ENCODE measurements at places on chromosomes 12 and 14.

DNA sequence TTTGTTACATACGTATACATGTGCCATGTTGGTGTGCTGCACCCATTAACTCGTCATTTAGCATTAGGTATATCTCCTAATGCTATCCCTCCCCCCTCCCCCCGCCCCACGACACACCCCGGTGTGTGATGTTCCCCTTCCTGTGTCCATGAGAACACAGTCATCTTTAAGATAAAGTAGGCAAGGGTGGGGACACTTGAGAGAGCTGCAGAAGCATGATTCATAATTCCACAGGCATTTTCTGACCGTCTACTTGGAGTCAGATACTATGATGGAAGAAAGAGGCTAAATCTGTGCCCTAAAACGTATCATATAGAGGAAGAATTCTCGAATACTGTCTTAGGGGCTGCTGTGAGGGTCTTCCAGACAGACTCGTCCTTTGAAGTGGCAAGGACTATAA, 145.9 kb upstream of the VASH1 start:
- no peak for DNase-seq

DNA sequence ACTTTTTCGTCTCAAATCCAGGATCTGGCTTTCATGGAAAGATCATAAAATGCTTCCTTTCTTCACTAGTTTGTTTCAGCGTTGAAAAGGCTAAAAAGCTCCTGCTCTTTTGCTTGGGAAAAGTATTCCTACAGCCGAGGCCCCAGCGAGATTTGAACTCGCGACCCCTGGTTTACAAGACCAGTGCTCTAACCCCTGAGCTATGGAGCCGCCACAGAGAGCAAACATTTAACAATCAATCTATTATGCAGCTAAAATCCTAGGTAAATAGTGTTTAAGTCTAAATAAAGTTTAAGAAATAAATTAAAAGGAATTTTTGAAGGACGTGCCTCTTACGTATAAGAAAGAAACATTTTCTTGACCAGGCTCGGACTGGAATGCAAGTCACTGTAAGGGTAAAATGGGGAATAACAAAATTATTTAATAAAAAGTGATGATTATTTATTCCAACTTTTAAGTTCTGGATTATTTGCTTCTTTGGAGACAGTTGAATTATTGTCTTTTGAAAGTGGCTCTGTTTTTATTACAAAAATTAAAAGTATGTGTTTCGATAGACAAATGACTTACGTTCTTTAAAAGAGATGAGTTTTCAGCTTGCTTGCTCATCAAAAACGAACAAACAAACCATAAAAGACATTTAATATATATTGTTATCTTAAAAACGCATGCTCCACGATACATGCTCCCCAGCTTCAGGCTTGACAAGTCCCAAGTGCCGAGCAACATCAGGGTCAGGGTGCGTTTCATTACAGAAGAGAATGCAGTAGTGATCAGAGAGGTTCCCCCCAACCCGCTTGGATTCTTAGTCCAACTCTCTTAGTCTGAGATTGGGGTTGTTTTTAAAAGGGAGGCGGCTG, 10.2 kb downstream of the OR6S1 start:
- DNase-seq = peak; percentile 6

- DNase-seq = no peak
Observed at GRCh38 chr12:122099856-122100255, 21.3 kb downstream of the MLXIP start.

DNA sequence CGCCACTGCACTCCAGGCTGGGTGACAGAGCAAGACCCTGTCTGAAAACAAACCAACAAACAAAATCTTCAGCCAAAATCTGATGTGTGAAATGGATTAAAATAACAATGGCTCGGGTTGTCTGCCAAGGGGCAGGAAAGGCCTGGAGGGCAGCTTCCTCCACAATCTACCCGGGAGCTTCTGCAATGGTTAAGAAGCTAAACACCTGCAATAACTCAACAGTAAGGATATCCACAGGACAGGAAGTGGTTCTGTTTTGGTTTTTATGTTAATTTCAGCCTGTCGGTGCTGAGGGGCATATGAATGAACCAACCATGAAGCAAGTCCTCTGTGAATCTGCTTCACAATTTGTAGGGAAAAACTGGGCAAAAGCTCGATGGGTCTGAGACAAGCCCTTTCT, 34.4 kb downstream of the RAD52 start:
- DNase-seq = no peak

DNA sequence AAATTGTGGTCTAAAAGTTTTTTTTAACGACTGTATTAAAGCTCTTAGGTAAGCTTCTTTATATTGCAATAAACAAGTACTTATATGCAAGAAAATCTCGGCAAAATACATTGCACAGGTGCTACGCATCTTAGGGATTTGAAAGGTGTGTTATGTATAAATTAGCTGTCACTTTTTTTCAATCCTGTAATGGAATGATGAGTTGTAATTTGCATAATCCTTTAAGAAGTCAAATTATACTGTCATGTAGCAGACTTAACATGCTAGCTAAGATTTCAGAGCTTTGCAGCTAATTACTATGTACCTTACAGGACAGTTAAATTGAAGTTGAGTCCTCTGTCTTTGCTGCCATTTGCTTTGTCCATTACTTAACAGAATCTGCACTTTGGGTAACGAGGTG, 117.5 kb downstream of the NPAS3 start:
- DNase-seq = no peak

DNA sequence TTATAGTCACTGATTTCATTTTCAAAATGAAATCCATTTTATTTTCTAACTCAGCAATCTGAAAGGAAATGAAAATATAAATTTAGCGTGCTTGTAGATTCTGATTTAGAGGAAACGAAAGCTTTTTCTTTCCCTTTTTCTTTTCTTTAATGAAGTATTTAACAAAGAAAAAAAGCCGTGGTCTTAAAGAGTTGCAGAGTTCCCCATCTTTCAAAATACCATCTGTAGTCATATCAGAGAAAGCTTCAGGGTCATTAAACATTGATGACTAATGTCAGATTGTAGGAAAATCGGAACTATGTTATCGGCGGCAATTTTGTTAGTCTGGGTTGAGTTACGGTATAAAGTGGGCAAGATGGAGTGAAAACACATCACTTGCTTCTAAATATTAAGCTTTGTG, 32.3 kb downstream of the DRAM1 start:
- no peak for DNase-seq

DNA sequence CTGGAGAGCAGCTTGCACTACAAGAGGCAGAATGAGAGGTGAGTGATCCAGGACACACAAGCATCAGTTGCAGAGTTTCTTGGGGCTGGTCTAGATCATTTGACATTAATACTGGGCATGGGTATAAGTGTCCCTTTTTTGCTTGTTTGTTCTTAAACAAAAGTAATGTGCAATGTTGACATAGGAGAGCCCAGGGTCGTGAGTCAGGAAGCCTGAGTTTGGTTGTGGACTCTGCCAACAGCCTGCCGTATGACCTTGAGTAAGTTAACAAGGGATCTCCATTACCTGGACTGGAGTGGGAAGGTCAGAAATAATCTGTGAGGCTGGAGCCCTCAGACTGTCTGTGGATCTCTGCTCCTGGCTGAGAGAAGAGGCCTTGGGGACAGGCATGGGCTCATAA, 170.3 kb downstream of the KCNA5 start:
- DNase-seq = no peak

- no peak for DNase-seq
Observed at GRCh38 chr12:65637774-65638173, 186.5 kb upstream of the HMGA2 start.

- DNase-seq = no peak
Observed at GRCh38 chr12:85782711-85783110, 53.5 kb downstream of the RASSF9 start.

- no peak for DNase-seq
Observed at GRCh38 chr14:28057359-28058296, 709.0 kb upstream of the FOXG1 start.

DNA sequence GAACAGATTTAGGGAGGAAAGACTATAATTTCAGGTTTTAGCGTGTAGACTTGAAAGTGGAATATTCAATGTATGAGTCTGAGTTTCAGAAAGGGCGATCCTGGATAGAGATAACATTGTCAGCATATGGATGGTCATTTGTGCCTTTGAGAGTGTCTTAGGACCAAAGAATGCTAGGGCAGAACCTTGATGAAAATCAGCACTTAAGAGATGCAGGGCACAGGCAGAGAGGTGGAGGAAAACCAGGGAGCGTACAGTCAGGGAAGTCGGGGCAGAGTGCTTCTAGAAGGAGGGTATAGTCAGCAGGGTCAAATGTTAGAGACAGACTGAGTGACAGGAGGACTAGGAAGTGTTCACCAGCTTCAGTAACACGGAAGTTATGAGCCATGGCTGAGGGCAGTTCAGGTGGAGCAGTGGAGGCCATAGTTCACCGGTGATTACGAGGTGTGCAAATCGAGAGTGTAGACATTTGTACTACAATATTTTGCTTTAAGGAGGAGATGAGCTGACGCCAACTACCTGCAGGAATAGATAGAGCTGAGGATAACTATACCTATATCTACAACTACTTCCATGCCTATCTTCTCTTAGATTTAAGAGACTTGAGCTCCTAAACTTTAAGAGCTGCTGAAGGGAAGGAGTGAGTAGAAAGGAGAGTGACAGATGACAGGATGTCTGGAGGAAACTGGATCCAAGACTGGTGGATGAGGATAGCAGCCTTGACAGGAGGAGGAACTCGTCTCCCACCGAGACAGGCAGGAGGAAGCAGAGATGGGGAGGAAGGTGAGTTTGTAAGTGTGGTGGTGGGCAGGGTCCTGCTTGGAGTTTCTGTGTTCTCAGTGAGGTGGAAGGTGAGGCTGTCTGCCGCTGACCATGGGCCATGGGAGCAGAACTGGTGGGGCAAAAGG, 6.5 kb downstream of the CBLN3 start:
- DNase-seq = no peak

- DNase-seq = no peak
Observed at GRCh38 chr12:125221602-125222001, 156.4 kb downstream of the AACS start.

DNA sequence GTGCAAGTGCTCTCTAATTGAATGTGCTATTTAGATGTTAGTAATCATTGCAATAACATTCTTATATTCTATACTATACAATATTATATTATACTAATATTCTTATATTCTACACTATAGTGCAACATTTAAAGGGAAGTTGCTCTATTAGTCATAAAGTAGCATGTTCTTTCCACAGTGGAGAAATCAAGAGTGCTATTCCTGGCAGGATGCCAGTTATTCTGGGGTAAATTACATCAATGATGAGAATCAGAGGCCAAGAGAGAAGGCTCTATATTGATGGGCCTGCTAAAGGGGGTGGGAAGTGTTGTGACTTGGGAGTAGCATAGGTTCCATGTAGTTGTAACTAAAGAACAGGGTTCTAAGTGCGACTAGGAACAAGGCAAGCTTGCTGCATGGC, 121.5 kb downstream of the SLC15A5 start:
- no peak for DNase-seq

GRCh38 chr14:97178781-97179180, 381.6 kb downstream of the VRK1 start:
- no peak for DNase-seq

GRCh38 chr12:29578731-29579130, 81.2 kb upstream of the OVCH1 start:
- no peak for DNase-seq

- no peak for DNase-seq
Observed at GRCh38 chr12:57523706-57524614, 1.3 kb downstream of the MBD6 start.

DNA sequence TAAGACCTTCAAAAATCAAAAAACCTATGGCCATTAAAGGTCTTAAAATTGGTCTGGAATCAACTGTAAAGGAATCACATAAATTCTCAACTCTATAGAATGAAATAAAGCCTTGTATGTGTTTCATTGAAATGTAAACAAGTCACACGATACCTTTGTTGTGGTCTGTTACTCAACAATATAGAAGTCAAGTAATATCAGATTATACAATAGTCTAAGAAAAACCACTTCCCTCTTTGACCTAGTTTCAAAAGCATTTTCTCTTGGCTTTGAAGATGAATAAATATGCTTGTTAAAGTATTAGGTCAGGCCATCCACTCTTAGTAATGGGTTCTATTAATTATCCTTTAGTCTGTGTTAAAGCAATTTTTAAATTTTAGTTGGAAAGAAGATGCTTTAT, 79.8 kb upstream of the DIO2 start:
- DNase-seq = no peak

DNA sequence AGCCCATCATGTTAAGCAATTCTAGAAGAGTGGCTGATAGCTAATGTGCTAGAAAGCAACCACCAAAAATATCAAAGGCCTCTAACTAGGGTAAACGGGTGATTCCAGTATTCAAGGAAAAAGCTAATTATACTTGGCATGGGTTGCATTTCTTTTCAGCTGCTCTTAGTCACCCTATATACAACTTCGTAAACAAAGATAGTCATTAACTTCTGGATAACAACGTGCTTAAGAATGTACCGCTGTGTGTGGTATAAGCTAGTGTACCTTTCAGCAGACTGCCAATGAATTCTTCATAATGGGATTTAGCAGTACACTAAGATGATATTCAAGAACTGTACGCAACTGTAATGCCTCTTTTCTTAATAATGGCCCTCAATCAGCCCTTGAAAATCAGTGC, 42.2 kb upstream of the SLC6A13 start:
- DNase-seq = no peak

GRCh38 chr12:1810201-1810930, 10.0 kb upstream of the LRTM2 start:
- peak; percentile 63 for DNase-seq

GRCh38 chr14:71119075-71119474, 211.8 kb downstream of the PCNX1 start:
- DNase-seq = no peak

GRCh38 chr12:14185427-14186192, 179.9 kb upstream of the ATF7IP start:
- DNase-seq = no peak

- DNase-seq = peak; percentile 42
Observed at GRCh38 chr12:22312336-22312735, 22.2 kb downstream of the ST8SIA1 start.

DNA sequence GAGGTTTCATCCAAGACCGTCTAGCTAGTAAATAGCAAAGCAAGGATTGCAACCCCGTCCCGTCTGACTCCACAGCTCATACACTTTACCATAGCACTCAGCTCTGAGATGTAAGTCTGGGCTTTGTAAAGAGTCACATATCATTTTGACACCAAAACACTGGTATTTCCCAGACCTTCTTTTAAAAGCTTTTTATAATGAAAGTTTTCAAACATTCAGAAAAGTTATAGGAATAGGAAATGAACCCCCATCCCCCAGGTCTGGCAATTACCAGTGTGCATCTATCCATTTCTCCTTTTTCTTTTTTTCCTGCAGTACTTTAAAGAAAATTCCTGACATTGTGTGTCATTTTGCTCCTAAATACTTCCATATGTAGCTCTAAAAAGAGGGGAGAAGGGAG, 183.6 kb upstream of the CCND2 start:
- no peak for DNase-seq

All from T1000 (cell line).